NCI-H748 treated with DMSO at 0.1 percent for 48 hours (cell line): ENCODE measurements at places on chromosomes 4 and X.

GRCh38 chr4:81518762-81519426, 47.2 kb upstream of the RASGEF1B start:
- DNase-seq = no peak

- DNase-seq = no peak
These were observed 33.2 kb downstream of the NBDY start for GRCh38 chrX:56762220-56762619.

- DNase-seq = no peak
These were observed 66.7 kb downstream of the CBLL2 start for GRCh38 chrX:22339459-22339858.

GRCh38 chrX:41152221-41152620, 67.0 kb downstream of the USP9X start:
- no peak for DNase-seq

DNA sequence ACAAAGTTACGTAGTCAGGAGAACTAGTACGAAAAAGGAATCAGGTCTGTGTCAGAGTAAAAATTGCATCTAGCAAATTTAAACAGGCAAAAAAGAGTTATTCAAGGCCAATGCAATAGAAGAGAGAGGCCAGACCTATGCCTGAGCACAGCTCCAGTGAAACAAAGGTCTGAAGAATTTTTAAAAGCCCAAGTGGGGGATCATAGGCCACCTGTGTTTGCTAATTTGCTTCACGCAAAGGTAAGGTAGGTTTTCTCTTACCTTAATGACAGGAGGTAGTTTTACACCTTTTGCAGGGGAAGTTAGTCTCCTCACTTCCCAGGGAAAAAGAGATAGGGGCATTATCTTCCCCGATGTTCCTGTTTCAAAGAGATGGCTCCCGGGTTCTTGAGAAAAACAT, 448.6 kb upstream of the TECRL start:
- DNase-seq = no peak

DNA sequence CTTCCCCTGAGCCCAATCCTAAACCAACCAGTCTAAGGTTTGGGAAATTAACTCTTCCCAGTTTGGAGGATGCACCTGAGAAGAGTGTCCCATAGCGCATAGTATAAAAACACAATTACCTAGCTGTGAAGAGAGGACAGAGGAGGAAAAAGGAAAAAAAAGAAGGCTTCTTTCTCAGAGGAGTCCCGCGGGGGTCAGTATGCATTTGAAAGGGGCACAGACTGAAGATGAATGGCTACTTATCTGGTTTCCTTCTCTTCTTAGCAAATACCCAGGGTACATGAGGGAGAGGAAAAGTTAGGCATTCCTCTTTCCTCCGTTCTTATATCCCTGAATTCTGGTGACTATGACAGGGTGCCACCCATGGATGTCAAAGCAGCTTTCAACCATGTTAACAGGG, 96.9 kb downstream of the TMEM47 start:
- no peak for DNase-seq

DNA sequence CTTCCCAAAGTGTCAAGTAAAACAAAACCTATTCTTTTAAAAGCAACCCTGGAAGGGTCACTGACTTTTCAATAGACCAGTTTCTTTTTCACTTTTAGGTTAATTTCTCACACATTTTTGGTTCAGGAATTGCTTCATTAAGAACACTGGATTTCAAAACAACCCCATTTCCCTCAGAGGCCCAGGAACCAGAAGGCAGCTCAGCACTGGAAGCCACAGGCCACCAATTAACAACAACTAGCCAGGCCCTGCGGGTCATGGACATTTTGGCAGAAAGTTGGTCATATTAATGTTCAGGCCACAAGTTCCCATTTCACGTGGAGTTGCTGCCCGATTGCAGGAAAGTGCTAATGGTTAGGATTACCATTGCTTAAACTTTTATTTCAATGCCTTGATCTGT, 39.8 kb downstream of the HAND2 start:
- no peak for DNase-seq

- DNase-seq = no peak
These were observed 2.6 kb upstream of the SNCA start for GRCh38 chr4:89839558-89839957.

GRCh38 chrX:12138361-12139313, at the start of gene FRMPD4:
TSS of gene FRMPD4 (plus strand) at chrX:12138473. CDS start at chrX:12138972, 499 bp downstream.
- peak; percentile 36 for DNase-seq
